ENCODE measurements at places on chromosomes 2 and 18. TPM values are rescaled to one million over a fixed set of nuclear protein-coding genes. Genes with fewer than 3 reads are reported as not detected.

CFC1 gene
- not detected for polyA plus RNA-seq

CHST9 gene
- polyA plus RNA-seq = 0.03 TPM

EXOC6B gene
- polyA plus RNA-seq = 37.3 TPM

TWIST2 gene
- 6.0 TPM for polyA plus RNA-seq

ALPG gene
- not detected for polyA plus RNA-seq

TUBA3E gene
- not detected for polyA plus RNA-seq

ARHGAP25 gene
- polyA plus RNA-seq = 25.3 TPM

HNRNPLL gene
- polyA plus RNA-seq = 53.8 TPM

CBLN2 gene
- polyA plus RNA-seq = not detected

C2orf78 gene
- not detected for polyA plus RNA-seq

RND3 gene
- polyA plus RNA-seq = 202 TPM

RESP18 gene
- polyA plus RNA-seq = not detected

- no peak for DNase-seq
Observed at GRCh38 chr2:236782938-236783337, 213.3 kb downstream of the ACKR3 start.

- DNase-seq = no peak
Observed at GRCh38 chr2:240605867-240606743, 19.2 kb upstream of the GPR35 start.

GRCh38 chr2:239464166-239465016 lies 63.6 kb upstream of the HDAC4 start:
- no peak for DNase-seq

GRCh38 chr2:145186303-145186702 lies 666.4 kb upstream of the ZEB2 start:
- no peak for DNase-seq

GRCh38 chr2:46802665-46803546 lies 112.7 kb downstream of the MCFD2 start:
- DNase-seq = no peak

GRCh38 chr2:45265336-45265735 lies 256.1 kb upstream of the SIX2 start:
- DNase-seq = no peak

DNA sequence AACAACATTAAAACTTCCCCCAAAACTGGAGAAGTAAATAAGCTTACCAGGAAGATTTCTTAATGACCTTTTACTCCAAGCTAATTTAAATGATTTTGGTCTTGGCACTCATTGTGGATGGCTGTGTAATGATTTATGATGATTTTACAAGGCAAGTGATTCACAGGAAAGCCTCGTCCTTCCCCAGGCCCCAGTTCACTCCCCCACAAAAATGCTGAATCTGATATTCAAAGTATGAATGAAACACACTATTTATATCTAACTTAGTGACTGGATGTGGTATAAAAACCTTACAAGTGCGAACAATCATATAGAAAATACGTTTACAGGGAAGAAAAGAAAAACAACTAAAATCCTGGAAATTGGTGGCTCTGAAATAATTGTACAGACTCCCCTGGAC lies 49.8 kb downstream of the ZNF516 start:
- no peak for DNase-seq

DNA sequence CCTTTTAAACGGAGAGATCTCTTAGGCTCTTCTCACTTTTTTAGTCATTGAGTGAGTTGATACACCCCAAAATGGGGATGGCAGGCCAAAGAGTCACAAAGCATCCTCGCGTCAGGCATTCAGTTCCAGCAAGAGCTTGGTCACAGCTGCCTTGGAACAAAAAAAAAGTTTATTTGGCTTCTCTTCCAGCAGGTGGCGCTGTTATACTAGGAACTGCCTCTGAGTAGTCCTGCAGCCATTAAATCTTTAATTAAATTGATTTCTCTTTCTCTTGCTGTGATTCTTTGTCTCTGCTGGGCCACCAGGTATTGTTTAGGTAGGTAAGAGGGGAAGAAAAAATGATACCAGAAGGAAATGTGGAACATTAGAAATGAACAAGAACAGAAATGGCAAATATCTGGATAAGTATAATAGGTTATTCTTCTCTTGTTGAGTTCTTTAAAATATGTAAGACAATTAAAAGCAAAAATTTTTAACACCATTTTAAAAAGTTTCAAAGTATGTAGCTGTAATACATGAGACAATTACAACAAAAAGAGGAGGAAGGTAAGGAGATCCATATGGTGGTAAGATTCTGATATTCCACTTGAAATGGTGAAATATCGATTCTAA lies 175.1 kb downstream of the GALNT1 start:
- no peak for DNase-seq

GRCh38 chr2:68943581-68944568 lies 8.8 kb downstream of the GKN2 start:
- DNase-seq = no peak

- no peak for DNase-seq
Observed at GRCh38 chr2:185145316-185146121, 547.2 kb downstream of the ZNF804A start.

GRCh38 chr2:105714141-105714540 lies 30.6 kb upstream of the NCK2 start:
- DNase-seq = no peak

DNA sequence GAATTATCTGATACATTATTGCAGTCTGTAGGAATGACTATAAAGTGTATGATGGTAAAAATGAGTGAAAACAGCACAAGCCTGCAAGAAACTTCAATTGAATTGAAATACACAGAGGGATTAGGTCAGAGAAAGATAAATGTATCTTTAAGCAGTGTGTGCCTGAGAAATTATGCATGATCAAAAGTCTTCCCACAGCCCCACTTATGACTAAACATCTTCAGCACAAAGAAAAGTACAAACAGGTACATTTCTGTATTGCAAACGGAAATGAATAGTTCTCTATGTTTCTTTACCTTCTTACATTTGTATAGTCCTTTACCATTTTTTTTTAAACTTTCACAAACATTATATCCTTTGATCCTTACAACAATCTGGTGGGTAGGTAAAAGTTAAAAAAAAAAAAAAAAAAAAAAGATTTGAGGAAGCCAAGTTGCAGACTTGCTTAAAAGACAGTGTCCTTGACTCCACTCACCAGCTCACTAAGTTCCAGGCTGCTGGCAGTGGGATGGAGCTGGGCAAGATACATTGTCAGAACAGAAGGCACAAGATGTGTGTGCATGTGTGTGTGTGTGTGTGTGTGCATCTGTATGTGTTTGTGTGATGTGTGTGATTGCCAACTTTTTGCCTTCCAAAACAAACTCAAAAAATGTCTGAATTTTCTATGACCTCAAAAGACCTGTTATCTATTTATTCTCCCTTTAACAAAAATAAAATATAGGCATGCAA lies 423.7 kb upstream of the ACVR2A start:
- DNase-seq = no peak

DNA sequence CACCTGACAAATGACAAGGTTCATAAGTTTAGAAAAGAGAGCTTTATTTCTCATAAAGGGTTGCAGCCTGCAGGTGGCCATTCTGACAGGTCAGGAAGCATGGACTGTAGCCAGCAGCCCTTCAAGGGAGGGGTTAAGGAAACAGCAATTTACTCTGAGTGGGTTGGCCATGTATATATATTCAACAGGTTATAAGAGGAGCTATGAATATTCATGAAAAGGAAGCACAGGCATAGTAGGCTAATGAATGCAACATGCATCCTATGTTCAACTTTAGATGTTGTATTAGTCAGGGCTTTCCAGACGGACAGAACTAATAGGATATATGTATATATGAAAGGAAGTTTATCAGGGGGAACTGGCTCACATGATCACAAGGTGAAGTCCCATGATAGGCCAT lies 20.6 kb downstream of the RNU2-63P start:
- DNase-seq = no peak

- DNase-seq = no peak
Observed at GRCh38 chr18:60022671-60023276, 123.0 kb downstream of the PMAIP1 start.

- DNase-seq = no peak
Observed at GRCh38 chr2:127088706-127089105, 18.2 kb downstream of the BIN1 start.

GRCh38 chr2:157725846-157726245 lies 97.2 kb upstream of the ACVR1C start:
- no peak for DNase-seq

DNA sequence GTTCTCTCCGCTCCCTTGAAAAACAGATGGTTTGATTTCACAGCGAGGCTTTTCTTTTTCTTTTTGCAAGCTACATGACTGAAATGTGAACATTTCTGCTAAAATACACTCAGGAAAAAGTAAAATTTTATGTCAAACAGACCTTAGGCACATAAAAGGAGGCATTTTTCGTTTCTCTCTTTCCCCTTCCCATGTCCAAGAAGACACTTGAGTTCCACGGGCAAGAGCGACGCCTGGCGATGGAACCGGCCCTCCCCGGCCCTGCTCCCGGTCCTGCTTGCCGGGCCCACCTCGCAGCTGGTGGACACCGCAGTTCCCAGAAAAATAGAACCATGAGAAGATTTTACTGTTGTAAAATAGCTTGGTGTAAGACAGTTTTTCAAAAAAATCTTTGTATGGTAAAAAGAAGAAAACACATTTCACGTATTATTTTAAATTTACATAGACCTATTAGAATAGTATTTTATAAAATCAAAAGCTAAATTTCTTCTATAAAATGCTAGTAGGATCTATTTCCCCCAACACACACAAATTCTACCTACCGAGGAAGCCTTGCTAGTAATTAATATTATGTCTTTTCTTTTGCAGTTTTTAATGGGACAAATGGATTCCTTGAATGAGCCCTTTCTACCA lies 2.3 kb upstream of the ALKAL2 start:
- DNase-seq = no peak

GRCh38 chr2:227038550-227039189 lies 125.3 kb downstream of the COL4A4 start:
- no peak for DNase-seq

DNA sequence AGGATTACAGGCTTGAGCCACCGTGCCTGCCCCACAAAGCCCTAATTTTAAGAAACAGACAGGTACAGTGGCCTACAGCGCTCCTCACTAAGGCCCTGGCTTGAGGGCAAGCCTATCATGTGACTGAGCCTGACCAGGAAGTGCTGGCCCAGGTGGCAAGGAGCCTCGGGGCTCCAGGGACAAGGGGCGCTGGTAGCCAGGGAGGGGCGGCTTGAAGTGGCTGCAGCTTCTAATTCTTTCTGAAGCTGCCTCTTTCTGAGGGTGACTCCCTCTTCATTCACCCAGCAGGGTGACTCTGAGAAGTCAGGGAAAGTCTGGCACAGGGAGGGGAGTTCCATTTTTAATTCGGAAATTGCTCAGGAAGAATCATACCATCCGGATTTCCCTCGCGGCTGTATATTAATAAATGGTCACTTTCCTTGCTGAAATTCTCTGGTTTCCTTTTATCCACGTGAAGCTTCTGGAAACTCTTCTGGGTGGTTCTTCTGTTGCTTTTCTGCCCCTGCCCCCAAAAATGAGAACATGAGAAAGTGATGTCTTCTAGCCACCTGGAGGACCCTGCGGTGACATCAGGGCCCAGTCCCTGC lies 115.7 kb downstream of the FAM210A start:
- DNase-seq = no peak

DNA sequence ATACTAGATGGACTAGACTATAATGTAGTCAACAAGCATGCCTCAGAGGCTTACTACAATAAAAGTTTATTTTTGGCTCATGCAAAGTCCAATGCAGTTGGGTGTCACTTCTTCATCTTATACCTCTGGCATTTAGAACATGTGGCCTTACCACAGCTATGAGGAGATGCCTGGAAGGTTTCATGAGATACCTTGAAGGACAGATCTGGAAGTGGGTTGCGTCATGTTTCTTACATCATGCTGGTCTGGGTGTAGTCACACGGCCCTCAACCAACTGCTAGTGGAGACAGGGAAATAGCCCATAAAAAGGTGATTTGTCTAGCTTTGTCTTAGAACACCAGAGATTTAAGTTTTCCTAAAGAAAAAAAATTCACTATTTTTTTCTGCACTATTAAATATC lies 91.7 kb upstream of the MMADHC start:
- DNase-seq = no peak
